Kasumi-1 (cell line): ENCODE measurements at places on chromosomes 2 and 18.

DNA sequence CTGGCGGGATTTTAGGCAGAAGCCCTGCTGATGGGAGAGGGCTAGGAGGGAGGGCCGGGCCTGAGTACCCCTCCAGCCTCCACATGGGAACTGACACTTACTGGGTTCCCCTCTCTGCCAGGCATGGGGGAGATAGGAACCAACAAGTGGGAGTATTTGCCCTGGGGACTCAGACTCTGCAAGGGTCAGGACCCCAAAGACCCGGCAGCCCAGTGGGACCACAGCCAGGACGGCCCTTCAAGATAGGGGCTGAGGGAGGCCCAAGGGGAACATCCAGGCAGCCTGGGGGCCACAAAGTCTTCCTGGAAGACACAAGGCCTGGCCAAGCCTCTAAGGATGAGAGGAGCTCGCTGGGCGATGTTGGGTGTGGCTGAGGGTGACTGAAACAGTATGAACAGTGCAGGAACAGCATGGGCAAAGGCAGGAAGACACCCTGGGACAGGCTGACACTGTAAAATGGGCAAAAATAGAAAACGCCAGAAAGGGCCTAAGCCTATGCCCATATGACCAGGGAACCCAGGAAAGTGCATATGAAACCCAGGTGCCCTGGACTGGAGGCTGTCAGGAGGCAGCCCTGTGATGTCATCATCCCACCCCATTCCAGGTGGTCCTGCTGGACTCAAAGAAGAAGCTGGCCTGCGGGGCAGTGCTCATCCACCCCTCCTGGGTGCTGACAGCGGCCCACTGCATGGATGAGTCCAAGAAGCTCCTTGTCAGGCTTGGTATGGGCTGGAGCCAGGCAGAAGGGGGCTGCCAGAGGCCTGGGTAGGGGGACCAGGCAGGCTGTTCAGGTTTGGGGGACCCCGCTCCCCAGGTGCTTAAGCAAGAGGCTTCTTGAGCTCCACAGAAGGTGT is 8.5 kb downstream of the PROC start:
- DNase-seq, result no peak

- peak; percentile 93 for DNase-seq
Measured at GRCh38 chr2:176652300-176653182, 383.3 kb downstream of the MTX2 start.

DNA sequence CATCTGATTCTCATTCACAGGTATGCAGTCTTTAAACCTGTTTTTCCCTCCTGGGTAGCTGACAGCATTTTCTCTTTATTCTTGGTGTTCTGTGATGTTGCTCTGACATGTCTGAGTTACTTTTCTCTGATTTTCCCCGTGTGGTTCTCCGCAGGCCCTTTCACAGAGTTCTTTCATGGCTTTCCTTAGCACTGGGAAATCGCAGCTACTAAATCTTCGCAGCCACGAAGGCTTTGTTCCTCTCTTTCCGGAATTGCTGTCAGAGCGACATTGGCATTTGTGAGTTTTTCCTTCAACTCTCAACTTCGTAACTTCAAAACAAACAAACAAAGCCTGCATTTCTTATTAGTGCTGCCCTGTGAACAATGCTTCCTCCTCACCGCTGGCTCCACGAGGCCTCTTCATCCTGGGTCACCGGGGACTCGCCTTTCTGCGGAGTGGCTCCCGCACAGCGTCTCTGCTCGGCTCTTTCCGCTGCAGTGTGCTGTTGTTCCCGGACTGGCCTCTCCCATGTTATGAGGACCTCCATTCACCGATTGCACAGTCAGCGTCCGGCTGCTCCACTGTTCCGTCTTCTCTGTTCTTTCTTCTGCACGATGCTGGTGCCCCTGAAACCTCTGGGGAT is 16.1 kb downstream of the COLEC11 start:
- no peak for DNase-seq

DNA sequence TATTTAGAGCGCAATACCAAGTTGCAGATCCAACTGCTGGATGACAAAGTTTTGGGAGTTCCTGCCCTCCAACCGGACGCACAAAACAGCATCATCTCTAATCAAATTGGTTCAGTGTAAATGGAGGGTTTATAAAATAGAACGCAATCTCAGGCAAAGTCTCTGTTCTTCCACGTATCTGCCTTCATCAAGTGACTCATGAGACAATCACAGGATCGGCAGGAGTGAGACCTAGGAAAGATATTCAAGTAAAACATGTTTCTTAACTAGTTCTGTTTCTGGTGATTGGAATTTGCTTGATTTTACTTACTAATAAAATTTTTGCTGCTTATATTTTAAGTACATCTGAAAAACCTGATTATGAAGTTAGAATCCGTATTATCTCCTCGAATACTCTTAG is 7.6 kb downstream of the FZD5 start:
- no peak for DNase-seq
